ENCODE measurements at places on chromosomes 11 and 22. TPM values are rescaled to one million over a fixed set of nuclear protein-coding genes. Genes with fewer than 3 reads are reported as not detected.

The MUC2 gene
- total RNA-seq = not detected

GRCh38 chr22:40058265-40058664, 63.5 kb downstream of the FAM83F start:
- no peak for DNase-seq

The OR5A1 gene
- total RNA-seq = not detected

- no peak for DNase-seq
Observed at GRCh38 chr11:123924027-123924426, 15.4 kb upstream of the OR4D5 start.

- DNase-seq = peak; percentile 89
Observed at GRCh38 chr11:123404676-123405075, 25.4 kb upstream of the GRAMD1B start.

The OR52R1 gene
- not detected for total RNA-seq

DNA sequence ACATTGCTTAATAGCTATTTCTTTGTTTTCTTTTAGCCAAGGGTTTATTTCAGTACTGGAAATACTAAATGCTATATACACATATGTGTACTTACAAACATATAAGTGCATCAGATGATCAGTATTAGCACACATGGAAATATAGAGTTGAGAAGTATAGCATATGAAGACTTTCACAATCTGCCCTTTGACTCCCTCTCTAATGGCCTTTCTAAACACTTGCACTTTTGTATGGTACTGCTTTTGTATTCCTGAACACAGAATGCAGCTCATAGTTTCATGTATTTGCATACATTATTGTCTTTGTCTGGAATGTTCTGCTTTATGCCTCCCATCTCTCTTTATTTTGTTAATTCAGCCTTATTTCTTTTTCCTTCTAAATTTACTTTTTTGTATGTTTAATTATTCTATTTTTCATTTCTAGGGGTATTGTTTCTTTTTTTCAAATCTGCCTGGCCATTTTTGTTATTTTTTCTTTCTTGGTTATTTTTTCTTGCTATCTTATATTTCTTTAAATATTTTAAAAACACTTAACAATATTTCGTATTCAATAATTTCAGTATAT, 28.8 kb downstream of the ACER3 start:
- no peak for DNase-seq

DNA sequence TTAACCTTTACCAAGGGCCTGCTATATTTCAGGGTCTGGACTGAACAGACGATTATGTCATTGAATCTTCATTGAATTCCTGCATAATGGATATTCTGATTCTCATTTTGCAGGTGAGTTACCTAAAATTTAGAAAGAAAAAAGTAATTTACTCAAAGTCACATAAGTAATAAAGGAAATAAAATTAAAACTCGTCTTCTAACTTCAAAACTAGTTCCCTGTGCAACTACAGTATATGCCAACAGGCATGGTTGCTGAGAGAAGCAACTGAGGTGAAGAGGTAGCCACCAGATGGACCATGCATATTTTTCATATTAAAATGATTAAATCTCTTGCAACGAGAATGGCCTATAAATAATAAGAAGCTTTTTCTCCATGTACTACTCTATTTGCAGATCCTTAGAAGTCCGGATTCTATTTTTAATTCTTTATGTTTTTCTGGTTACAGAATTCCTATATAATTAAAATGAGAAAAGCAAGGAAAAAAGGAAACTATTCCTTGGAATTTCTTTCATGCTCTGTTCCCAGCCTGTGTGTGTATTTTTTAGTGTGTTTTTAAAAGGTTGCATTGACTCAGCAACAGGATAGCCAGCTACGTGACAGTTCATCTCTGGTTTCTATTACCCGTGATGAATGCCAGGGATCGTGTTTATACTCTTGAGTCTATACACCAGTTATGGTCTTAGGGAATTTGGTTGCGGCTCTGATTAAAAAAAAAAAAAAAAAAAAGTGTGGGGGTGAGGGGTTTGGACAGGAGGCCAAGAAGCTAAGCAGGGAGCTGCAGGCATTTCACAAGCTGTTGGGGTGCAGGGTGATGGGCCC, 186.8 kb downstream of the ETS1 start:
- DNase-seq = no peak

GRCh38 chr22:49381595-49382450, 445.9 kb downstream of the BRD1 start:
- no peak for DNase-seq

DNA sequence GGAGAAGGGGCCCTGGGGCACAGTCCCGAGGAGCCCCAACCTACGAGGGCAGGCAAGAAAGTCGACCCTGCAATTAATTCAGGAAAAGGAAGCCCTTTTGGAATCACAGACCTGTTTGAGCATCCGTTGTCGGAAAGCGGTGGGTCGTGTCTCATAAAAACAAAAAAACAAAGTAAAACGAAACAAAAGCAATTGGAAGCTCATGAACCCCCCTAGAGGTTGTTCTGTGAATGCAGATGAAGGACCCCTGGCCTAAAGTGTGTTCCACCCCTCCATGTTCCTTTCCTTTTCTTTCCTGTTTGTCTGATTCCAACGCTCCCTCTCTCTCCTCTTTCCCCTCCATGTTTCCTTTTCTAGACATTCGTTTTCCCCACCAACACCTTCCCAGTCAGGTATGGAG, 203.7 kb downstream of the GRIK4 start:
- DNase-seq = no peak

GRCh38 chr22:19397734-19398104, 33.8 kb downstream of the HIRA start:
- DNase-seq = no peak

The FAM83F gene
- total RNA-seq = 0.19 TPM

The HINFP gene
- total RNA-seq = 30.8 TPM

The PDE3B gene
- 23.3 TPM for total RNA-seq

GRCh38 chr11:86955361-86956120, at the start of gene FZD4:
TSS of gene FZD4 (minus strand) at chr11:86955395. CDS start at chr11:86955085, 310 bp downstream.
- no peak for DNase-seq

- no peak for DNase-seq
Observed at GRCh38 chr22:40517631-40518030, 118.9 kb downstream of the MRTFA start.

The MAFF gene
- 182 TPM for total RNA-seq

GRCh38 chr11:68940651-68941323, 37.1 kb downstream of the IGHMBP2 start:
- no peak for DNase-seq

DNA sequence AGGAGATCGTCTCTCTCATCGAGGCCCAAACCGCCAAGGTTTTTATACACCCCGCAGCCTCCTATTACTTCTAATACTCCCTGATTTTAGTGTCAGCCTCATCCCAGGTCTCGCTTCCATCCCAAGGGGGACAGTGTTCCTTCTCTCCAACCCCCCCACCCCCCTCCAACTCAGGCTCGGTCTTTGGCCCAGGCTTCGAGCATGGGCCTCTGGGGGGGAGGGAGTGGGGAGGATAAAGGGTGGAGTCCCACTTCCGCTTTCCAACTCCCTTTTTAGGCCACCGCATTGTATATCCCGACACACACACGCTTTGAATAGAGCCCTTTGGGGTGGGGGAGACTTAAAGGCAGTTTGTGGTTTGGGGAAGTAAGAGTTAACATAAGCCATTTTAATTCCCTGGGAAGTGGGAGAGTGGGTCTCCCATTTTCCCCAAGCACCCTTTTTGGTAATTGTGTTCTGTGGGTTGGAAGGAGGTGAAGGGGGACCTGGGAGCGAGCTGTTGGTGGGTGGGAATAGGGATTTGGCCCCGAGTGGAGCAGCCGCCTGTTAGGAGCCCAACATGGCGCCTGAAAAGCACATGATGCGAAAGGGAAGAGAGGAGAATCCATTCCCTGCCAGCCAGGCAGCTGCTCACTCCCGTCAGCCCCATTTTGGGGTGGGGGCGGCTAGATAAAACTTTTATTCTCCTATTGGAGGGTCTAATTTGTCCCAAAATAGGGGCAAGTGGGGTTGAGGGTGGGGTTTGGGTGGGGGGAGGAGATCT, 844 bp downstream of the PCF11 start:
- no peak for DNase-seq

The ASPHD2 gene
- 1.1 TPM for total RNA-seq

- no peak for DNase-seq
Observed at GRCh38 chr11:33256031-33256812, 959 bp upstream of the HIPK3 start.

DNA sequence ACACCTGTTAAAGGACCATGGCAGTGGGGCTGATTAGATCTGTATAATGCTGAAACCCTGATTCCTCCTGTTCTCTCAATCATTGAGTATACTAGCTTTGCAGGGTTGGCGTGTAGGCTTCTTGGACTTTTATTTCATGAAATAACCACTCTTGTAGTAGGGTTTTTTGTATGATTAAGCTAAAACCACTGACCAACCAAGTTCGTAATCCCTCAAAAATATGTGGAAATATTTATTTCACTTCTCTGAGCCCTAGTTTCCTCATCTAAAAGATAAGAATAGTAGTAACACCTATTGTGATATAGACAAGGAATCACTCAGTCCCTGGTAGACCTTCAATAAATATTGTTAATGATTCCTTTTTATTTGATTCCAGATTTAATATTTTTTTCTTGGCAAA, 4.2 kb downstream of the API5 start:
- DNase-seq = no peak

- DNase-seq = no peak
Observed at GRCh38 chr22:47048123-47049077, 285.9 kb downstream of the TBC1D22A start.

The SPDYC gene
- not detected for total RNA-seq

The OR52N4 gene
- total RNA-seq = not detected

The CD248 gene
- total RNA-seq = 83.8 TPM

The RCOR2 gene
- 0.42 TPM for total RNA-seq

GRCh38 chr11:61526956-61527731, 18.6 kb downstream of the LRRC10B start:
- no peak for DNase-seq

GRCh38 chr11:60700689-60701468, 1.5 kb downstream of the MS4A8 start:
- DNase-seq = peak; percentile 72

- DNase-seq = no peak
Observed at GRCh38 chr22:43628250-43628649, 183.9 kb downstream of the EFCAB6 start.

The TRIM6 gene
- 3.4 TPM for total RNA-seq

The MS4A2 gene
- 6.0 TPM for total RNA-seq

GRCh38 chr11:114586797-114587196, 8.8 kb downstream of the NXPE4 start:
- DNase-seq = no peak

GRCh38 chr11:132913295-132913694, 619.0 kb downstream of the OPCML start:
- DNase-seq = no peak

DNA sequence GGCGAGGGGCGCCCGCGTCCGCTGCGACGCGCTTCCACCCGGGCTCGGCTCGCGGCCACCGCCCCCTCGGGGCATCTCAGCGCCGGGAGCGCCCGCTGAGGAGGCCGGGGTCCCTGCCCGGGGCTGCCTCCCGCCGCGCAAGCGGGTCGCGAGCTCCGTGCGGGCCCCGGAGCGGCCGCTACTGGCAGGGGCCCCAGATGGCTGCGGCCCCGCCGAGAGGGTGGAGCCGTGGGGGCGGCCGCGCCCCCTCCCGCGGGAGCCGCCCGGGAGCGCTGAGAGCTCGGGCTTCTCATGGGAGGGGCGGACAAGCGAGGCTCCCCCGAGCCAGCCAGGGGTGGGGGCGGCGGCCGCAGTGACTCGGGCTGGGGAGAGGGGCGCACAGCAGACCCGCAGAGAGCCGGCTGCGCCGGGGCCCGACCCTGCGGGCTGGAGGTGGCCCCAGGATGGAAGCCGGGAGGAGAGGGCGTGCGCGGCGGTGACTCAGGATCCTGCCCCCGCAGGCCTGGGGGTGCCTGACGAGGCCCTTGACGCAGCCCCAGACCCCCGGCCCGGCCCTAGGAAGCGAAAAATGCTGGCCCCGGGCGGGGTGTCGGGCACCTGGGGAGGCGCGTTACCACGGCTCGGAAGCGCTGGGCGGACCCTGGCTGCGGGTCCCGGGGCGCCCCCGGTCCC, 603 bp upstream of the ZFTA start:
- no peak for DNase-seq

DNA sequence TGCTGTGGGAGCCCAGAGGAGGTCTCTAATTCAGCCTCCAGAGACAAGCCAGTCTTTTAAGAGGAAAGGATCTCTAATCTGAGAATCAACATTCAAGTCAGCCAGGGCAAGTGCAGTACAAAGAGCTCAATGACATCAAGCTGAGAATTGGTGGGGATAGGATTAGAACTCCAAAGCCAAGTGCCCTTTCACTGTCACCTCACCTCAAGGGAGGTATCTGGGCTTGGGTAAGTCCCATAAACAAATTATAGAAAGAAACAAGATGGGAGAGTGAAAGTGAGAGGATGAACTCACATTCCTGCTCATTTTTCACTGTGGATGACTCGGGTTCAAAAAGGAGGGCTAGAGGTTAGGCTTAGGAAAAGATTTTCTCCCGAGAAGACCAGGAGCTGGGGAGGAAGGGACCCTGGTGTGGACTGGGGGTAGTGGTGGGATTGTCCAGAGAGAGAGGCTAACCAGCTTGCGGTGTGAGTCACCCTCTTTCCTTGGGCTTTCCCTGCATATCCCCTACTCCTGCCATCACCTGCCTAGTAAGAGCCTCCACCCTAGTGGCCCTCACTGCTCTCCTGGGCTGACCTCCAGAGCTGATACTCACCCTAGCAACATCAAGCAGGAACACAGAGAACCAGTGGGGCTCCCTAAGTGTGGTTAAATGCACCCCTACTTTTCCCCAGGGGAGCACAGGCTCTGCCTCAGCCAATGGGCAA, 70.4 kb downstream of the RRM1 start:
- no peak for DNase-seq

DNA sequence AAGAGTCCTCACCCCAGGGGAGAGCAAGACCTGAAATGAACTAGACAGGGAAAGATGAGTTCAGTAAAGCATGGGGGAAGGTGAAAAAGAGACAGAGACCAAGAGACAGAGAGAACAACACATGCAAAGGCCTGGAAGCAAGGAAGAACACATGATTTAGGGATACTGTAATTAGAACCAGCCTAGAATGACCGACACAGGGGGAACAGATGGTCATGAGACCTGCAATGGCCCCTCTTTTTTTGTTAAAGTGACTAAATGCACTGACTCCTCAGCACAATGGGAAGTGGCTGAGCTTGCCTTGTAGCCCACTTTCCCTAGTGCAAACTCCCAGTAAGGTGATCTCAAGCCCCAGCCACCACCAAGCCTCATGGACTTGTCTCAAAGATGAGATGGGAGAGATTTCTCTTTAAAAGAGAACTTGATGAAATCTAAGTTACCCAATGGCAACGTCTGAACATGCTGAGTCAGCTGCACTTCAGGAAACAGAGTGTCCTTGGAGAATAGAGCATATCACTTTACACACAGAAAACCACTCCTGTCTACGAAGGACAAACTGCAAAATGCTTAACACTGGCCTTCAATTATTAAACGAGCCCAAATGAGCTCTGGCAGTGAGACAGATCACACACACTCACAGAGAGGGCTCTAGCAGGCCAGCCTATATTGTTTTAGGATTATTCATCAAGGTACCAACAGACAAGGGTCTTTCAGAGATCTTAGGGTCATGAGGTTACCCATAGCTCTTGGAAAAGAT, 91.0 kb downstream of the SERGEF start:
- peak; percentile 72 for DNase-seq

The ROBO3 gene
- 5.0 TPM for total RNA-seq

GRCh38 chr11:81005595-81005994, 1564.8 kb upstream of the TENM4 start:
- no peak for DNase-seq

Data from esophagus muscularis mucosa (tissue), 4 donors.